ENCODE measurements at places on chromosomes 1 and 21. TPM values are rescaled to one million over a fixed set of nuclear protein-coding genes. Genes with fewer than 3 reads are reported as not detected.

DNA sequence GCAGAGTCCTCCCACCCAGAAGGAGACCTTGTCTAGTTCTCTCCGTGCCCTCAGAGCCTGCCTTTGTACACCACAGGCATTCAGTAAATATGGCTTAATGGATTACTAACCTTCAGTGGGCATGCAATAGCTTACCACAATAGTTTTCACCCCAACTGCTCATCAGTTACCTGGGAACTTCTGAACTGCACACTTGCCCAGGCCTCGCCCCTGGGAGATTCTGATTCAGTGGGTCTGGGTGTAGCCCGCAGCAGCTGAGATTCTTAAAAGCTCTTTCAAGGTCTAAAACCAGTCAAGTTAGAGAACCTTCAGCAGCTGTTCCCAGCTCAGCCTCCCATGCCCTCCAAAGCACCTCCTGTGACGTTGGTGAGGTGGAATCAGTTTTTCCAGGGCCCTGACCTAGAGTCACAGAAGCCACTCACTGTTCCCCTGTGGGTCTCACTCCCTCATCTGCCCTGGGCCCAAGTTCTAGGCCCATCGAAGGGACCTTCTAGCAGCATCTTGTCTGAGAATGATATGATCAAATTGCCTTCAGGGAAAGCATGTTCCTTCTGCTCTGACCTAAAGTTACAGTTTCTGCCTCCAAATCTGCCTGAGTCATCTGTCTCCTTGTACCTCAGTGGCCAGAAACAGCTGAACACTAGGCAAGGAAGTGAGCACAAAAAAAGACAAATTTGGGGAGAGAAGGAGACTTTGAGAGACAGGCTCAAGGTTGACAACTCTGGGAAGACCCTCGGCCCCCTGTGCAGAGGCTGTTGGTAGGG, 10.8 kb downstream of the ASAP3 start:
- DNase-seq: no peak

- DNase-seq: no peak
Observed at GRCh38 chr1:27666791-27667254, 5.2 kb downstream of the IFI6 start.

- no peak for DNase-seq
Observed at GRCh38 chr1:185442050-185442449, 125.0 kb upstream of the IVNS1ABP start.

GRCh38 chr1:242641461-242641860, 117.0 kb upstream of the PLD5 start:
- DNase-seq: no peak

DNA sequence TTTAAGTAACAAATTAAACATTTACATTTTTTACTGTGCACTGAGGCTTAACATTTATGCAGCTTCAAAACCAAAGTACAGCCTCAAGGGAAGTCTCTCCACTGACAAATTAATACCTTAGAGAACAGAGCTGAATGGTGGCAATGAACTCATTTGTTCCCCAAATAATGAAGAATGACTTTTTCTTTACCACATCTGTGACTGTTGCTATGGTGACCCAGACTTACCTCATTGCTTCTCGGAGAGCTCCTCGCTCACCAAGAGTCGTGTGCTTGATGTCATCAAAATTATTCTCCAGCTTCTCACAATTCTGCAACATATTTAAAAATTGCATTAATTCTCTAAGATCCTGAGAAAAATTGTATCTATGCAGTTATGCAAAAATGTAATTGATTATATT, 92.9 kb downstream of the DPYD start:
- DNase-seq: no peak

DNA sequence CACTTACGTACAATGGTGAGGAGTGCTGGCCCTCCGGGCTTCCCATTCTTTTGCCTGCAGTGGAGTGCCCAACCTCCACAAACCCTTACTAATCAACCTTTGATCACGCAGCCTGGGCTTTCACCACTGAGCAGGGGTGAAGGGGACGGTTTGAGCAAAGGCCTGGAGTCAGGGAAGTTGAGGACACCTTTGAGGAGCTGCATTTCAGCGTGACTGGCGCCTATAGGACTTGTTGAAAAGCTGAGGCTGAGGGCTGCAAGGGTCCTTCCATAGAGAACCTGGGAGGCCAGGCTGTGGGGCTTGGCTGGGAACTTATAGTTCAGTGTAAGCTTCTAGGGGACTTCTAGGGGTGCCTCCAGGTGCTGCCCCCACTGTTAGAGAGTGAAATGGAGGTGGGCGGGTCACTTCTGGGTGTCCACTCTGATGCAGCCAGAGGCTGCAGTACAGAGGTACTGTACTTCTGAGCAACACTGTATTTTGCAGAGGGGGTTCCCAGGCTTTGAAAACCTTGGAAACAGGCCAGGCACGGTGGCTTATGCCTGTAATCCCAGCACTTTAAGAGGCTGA, 9.8 kb downstream of the SYTL1 start:
- DNase-seq: no peak

- no peak for DNase-seq
Observed at GRCh38 chr1:11730429-11730891, 5.5 kb upstream of the AGTRAP start.

DNA sequence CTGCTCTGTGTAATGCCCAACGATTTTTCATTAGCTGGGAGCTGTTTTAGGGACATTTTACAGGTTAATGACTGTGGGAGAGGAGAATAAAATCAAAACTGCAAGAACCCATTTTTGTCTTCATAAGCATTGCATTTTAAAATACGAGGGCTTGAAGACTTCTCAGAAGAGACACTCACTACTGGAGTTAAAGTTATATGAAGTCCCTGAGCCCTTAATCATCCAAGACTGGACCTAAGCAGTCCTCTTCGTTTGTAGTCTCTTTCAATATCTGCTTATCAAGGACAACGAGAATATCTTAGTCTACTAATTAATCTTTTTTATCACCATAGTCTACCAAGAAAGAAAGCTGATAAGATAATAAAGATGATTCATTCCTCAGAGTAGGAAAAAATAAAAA, 176.9 kb upstream of the SGIP1 start:
- no peak for DNase-seq

- no peak for DNase-seq
Observed at GRCh38 chr1:66335859-66336640, 197.9 kb upstream of the SGIP1 start.

GRCh38 chr1:111212634-111213335, 12.3 kb upstream of the DENND2D start:
- DNase-seq: no peak

DNA sequence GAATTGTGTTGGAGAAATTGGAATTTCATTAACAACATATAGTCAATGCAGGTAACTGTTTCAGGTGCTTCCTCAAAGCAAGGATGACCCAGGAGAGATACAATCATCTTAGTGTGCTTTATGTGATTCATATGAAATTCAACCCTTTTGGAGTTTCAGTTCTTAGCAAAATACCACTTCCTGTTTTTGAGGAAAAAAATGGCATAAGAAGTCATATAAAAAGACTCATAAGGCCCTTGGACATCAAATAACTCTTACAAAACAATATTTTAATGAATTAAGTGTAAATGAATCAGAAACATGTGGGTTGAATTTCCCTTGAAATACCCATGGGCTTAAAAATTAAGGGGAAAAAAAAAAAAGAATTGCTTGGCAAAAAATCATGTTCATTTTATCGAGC, 926.6 kb downstream of the LTN1 start:
- DNase-seq: no peak

DNA sequence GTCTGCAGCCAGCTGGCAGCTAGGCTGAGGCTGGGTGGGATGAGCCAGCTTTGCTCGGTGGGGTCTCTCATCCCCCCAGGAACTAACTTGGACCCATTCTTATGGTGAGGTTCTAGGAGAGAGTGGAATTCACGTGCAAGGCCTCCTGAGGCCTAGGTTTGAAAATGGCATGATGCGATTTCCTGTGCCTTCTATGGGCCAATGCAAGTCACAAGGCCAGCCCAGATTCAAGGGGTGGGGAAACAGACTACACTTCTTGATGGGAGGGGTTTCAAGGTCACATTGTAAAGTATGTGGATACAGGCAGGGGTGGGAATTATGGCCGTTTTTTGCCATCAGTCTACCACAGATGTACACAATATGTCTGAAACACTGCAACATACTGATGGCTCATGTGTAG, 48.3 kb downstream of the HTR6 start:
- no peak for DNase-seq

- no peak for DNase-seq
Observed at GRCh38 chr1:112537456-112537855, 28.7 kb downstream of the WNT2B start.

DNA sequence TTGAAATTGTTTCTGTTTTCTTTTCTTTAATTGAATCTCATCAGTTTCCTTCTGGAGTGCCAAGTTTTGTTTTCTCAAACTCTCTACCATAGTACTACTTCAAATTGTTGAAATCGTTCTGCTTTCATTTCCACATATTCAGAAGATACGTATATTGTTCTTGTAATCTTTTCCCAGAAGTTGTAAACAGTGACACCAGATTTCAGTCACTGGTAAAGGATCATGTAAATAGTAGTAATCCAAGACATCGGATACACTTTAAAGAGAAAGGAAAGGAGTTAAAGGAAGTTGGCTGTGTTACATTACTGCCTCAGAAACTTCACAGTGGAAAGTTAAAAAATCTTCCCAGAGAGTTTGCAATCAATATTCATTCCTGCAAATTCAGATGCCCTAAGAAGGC, 67.5 kb downstream of the RGL1 start:
- DNase-seq: no peak

GRCh38 chr1:74791491-74791890, 58.5 kb downstream of the TYW3 start:
- DNase-seq: no peak

GRCh38 chr1:162886705-162887104, 25.7 kb upstream of the CCDC190 start:
- DNase-seq: no peak

- DNase-seq: no peak
Observed at GRCh38 chr1:20695515-20695914, 22.3 kb downstream of the KIF17 start.

DNA sequence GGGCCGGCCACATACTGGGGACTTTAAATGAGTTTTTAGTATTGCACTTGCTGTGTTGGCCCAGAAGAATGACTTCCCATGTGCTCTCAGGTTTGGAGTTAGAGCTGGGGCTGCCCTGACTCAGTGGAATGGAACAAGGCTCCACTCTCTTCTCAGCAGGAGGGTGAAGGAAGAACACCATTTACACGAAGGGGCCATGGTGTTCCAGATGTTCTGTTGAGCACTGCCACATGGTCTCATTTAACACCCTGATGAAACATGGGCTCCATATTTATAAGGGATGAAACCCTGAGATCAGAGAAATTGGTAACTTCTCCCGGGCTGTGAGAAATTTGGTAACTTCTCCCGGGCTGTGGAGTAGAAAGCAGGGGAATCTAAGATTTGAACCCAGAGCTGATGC, 5.8 kb downstream of the PYCR2 start:
- no peak for DNase-seq

FAM163A gene
- 1.0 TPM for polyA plus RNA-seq

SLFNL1 gene
- 0.24 TPM for polyA plus RNA-seq

TMEM52 gene
- 0.85 TPM for polyA plus RNA-seq

EDN2 gene
- polyA plus RNA-seq: 3.3 TPM

C1QC gene
- 20.7 TPM for polyA plus RNA-seq

TIMM17A gene
- 61.0 TPM for polyA plus RNA-seq

TSPAN2 gene
- polyA plus RNA-seq: 36.9 TPM

TUFT1 gene
- 12.2 TPM for polyA plus RNA-seq

CELA2B gene
- 0.28 TPM for polyA plus RNA-seq

VASH2 gene
- polyA plus RNA-seq: 26.7 TPM

CFAP126 gene
- polyA plus RNA-seq: 14.0 TPM

PGLYRP4 gene
- polyA plus RNA-seq: not detected

KCNK2 gene
- polyA plus RNA-seq: 2.0 TPM

TENT5C gene
- polyA plus RNA-seq: 2.1 TPM
